ENCODE measurements at places on chromosomes 1 and 21.
A peak's percentile ranks its signal among the peaks of the same experiment; 100 is the strongest.

DNA sequence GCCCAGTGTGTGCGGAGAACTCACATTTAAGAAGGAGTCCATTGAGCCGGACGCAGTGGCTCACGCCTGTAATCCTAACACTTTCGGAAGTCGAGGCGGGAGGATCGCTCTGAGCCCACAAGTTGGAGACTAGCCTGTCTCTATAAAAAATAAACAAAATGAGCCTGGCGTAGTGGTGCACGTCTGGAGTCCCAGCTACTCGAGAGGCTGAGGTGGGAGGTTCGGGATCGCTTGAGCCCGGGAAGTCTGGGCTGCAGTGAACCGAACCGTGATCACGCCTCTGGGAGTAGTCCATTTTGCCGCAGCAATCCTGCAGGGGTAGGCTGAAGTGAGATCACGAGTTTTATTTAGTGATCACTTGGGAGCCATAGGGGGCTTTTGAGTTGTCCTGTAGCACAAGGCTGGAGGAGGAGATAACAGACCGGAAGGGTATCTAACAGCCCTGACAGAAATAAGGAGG, 497 bp upstream of the FUCA1 start:
- DNase-seq, result no peak

DNA sequence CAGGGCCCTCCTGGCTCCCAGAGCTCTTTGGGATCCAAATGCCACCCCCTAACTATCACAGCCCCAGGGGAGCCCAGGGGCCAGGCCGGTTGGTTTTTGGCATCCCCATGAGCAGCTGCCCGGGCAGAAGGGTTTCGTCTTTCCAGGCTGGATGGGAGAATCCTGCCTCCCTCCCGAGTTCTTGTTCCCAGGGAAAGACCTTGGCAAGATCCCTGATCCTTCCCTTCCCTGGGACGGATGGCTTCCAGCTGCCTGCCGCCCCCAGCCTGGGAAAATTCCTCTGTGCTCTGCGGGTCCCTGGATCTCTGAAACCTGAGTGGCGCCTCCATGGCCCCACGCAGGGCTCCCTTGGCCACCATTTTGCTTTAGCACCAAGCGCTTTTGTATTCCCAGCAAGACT, 55.6 kb downstream of the TAS1R2 start:
- no peak for DNase-seq

DNA sequence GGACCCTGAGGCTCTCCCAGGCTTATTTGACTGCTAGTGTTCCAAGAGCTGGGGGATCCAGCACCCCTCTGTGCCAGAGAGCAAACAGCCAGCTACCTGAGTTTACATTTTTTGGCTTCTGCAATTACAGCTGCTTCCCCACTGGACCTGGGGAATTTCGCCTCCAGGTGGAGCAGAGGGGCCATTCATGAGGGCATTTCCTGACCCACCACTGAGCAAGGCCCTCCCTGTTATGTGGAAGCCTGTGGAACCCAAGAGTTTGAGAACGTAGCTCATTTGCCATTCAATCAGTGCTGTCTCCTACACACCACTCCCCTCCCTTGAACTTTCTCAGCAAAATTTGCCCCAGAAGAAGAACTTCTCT, 42.7 kb upstream of the TMEM51 start:
- no peak for DNase-seq

- DNase-seq, result no peak
Measured at GRCh38 chr1:152125834-152126443, 10.7 kb upstream of the TCHH start.

- DNase-seq, result no peak
Measured at GRCh38 chr1:226627050-226627755, 78.6 kb downstream of the STUM start.

DNA sequence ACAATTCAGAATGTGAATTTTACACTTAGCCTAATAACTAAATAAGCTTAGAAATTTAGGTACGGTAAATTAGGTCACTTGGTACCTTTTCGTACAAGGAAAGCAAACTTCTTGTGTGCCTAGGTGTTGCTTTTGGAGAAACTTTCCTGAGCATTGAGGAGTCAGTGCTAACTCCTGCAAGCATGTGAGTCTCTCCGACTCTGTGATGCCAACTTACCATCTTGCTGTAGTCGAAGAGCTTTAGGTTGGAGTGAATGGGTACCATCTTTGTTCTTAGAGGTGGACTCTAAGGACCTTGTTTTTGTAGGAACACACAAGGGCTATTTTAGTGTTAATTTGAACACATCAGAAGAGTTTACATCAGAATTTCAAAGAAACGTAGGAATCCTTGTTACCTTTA, 688.9 kb downstream of the USP25 start:
- no peak for DNase-seq

GRCh38 chr21:38241029-38241740, 15.6 kb upstream of the KCNJ15 start:
- DNase-seq, result no peak

GRCh38 chr21:34320011-34320410, 43.8 kb upstream of the KCNE2 start:
- no peak for DNase-seq

DNA sequence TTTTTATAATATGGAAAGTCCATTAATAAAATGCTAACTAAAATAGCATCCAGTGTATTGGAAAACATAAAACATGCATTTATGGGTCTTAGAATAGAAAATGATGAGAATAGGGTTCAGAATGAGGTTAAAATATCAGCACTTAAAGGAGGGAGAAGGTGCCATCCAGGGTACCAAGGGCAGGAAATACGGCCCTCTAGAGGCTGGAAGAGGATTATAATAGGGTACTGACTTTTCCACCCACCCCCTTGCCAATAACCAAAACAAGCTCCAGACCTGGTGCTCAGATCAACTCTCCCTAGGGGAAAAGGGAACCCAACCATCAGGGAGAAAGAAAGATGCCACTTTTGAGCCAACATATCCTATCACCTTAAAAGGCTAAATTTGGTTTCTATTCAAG, 26.7 kb downstream of the ASTN1 start:
- no peak for DNase-seq

- DNase-seq, result no peak
Measured at GRCh38 chr1:101064697-101065096, 39.1 kb upstream of the DPH5 start.

DNA sequence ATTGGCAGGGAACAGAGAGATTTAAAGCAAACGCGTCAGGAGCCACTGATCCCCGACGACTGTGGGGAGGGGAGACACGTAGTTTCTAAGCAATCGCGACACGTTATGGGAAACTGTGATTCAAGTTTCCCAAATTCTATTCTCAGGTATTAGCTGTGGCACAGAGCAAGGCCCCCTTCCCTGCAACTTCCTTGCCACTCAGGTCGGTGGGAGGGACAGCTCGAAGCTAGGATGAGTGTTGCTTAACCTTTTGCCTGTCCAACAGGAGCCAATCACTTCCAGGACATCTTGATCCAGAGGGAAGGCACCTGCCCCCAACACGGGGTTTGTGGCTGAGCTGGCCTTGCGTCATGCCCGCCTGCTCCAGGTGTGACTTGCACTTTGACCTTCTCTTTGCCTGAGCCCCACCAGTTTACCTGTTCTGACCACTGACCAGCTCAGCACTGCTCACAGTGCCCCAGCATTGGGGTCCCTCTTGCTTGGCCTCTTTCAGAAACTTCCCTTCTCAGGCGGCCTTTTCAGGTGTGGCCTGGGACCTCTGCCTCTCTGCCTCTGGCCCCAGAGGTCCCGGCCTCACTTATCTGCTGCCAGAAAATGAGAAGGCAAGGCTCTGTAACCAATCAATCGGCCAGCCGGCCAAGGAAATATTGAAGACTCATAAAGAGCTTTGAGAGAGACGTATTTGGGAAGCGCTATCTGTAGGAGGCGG, 24.6 kb downstream of the TEX35 start:
- peak; percentile 19 for DNase-seq

GRCh38 chr1:53107570-53108322, 34.7 kb downstream of the SLC1A7 start:
- no peak for DNase-seq

- DNase-seq, result no peak
Measured at GRCh38 chr1:25556132-25556670, 12.8 kb downstream of the LDLRAP1 start.

GRCh38 chr1:191993549-191993948, 164.7 kb upstream of the RGS18 start:
- DNase-seq, result no peak

GRCh38 chr1:198845851-198846250, 207.0 kb downstream of the PTPRC start:
- no peak for DNase-seq

GRCh38 chr1:25904943-25905679, 1.1 kb downstream of the STMN1 start:
- DNase-seq, result peak; percentile 83

GRCh38 chr1:154157520-154158306, 2.8 kb upstream of the NUP210L start:
- peak; percentile 84 for DNase-seq

DNA sequence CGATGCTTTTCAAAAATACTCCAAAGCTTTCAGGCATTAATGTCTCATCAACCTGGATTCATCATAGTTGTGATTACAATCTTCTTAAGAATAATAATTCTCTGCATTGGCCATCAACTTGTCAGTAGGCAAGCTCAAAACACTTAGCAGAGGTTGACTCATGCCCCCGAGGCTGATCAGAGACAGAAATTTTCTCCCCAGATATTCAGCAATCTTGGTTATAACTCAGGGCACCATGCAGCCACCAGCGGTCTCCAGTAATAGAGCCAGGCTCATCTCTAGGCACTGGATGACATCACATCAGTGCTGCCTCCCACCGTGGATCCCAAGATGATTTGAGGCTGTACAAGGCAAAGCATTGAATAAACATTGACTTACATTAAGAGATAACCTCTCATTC, 14.3 kb upstream of the IFFO2 start:
- DNase-seq, result no peak

GRCh38 chr1:218336328-218336727, 8.8 kb upstream of the TGFB2 start:
- DNase-seq, result no peak

DNA sequence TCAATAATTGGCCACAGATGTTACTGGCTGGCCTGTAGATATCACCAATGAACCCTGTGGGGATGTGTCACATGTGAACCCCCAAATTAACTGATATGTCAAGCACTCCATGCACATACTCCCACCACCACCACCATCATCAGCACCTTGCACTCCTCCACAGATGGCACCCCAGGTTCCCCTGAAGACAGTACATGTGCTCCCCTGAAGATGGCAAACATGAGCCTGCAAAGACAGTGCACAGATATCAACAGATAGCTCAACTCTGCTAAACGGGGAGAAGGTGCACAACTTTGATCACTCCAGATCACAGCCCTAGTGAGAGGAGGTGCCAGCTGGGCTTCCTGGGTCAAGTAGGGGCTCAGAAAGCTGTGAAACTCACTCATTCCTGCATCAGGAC, 74.4 kb downstream of the CLCA4 start:
- no peak for DNase-seq

- no peak for DNase-seq
Measured at GRCh38 chr21:33396951-33397350, 6.3 kb upstream of the IFNGR2 start.

DNA sequence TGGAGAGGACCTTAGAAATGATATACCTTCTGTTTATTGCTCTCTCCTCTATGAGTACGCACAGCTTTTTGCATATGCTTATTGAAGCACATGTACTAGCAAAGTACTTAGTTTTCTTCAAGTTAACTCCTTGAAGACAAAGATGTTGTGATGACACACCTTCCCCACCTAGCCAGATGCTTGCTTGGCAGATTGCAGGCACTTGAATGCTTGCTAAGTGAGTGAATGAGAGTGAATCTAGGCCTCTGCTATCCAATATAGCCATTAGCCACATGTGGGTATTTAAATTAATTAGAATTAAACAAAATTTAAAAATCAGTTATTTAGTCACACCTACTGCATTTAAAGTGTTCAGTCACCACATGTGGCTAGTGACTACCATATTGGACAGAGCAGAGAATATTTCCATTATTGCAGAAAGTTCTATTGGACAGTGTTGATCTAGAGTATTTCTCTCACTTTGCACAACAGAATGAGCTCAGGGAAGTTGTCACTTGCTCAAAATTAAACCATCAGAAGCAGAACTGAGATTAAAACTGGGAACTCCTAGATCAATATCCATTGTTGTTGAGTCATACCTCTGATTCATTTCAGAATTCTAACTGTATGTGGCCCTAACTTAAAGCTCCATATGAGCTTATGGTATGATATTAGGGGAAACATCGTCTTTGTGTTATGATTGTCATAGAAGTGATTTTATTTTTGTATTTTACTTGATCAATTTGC, 8.6 kb upstream of the EEIG2 start:
- DNase-seq, result no peak

GRCh38 chr1:229221106-229222019, 49.5 kb upstream of the RAB4A start:
- no peak for DNase-seq

DNA sequence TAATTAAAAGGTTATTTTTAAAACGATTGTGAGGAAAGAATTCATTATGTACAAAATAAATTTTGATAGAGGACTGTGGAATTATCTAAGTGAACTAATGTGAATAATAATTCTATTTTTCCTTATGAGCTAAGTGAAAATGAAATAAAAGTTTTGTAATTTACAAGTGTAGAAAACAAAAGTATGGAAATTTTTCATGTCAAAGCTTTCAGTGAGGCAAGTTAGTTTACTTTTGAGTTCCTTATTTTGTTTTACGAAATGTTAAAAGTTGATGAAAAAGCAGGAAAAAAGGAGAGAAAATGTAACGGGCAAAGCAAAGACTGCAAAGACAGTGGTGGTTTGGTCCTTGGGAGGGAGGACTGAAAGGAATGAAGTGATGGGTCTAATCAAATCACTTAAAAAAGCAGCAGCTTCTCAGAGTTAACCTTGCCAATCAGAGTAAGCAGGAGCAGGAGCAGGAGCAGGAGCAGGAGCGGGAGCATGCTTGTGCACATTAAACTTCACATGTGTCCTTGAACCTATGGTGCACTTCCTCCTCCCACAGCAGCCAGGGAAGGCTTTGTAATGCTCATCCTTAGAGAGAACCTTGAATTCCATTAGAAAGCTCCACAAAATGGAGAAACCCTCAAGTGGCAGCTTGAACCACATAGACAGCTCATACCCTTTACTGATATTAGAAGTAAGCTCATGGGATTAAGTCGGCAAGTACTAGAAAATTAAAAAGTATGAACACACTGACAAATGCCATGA, 133.4 kb downstream of the LHX4 start:
- no peak for DNase-seq

GRCh38 chr1:173856903-173857302, 10.9 kb downstream of the GAS5 start:
- no peak for DNase-seq

- no peak for DNase-seq
Measured at GRCh38 chr1:160419150-160419837, 18.9 kb downstream of the VANGL2 start.

DNA sequence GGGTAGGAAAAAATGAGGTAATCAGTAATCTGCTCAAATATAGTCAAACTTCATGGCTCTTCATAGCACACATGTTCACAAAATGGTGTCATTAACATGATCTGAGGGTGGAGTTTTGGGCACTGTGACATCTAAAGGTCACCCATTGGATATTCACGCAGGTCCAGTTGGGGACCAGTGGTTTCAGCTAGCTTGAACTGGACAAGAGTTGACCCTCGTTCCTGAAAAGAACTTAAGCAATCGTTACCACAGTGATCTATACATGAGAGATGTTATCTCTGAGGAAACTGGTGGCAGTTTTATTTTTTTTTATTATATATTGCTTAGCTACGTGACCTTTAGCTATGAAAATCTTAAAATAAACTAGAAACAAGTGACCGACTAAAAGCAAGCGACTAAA, 3.0 kb upstream of the OR2C3 start:
- DNase-seq, result no peak

Data from hematopoietic multipotent progenitor cell treated with erythropoietin and hydrocortisone succinate and interleukin-3 and kit ligand, for 17 days (in vitro differentiated cells).